ENCODE measurements at places on chromosomes 16 and 17.

- DNase-seq: peak; percentile 64
Measured at GRCh38 chr16:85086347-85087291, 25.7 kb downstream of the CIBAR2 start.

- DNase-seq: no peak
Measured at GRCh38 chr17:40416671-40417070, 1.0 kb downstream of the TOP2A start.

DNA sequence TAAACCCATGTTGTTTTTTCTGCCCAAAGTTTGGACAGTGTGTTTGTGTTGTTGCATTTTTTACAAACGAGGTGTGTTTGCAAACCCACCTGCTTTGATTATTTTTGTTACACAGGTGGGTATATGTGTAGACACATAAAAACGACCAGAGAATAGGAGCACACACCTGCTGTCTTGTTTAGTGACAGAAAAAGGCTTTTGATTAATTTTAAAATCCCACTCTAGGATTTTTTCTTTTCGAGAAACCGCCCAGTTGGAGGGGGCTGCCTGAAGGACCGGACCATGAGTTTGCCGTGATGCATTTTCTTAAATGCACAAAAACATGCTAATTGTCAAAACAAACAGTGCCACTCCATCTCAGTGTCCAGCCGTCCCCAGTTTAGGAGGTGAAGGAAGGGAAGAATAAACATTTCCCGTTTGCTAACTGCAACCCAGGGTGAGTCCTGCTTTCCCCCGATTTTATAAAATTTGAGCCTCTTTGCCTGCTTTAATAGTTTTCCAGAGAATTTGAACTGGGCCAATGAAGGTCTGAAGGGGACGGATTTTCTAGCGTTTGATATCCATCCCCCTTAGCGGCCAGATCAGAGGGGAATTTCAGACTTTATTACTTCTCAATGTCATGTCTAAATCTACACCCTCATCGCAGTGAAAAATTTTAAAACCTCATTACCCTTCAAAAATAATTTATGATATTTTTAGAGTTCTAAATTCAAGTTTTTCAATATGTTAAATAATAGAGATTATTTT lies 3.2 kb downstream of the FOXC2 start:
- DNase-seq: no peak

DNA sequence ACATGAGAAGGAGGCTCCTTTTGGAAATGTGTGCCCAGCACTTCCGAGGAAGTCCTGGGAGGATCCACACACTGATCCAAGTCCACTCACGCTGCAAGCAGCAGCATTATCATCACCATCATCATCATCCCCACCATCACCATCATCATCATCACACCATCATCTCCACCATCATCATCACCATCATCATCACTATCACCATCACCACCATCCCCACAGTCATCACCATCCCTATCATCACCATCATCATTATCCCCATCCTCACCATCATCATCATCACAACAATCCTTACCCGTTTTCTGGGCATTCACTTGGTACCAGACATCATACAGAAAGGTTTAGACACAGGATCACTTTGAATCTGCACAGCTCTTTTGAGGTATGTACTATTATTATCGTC lies 47.8 kb upstream of the ACSF3 start:
- DNase-seq: no peak

DNA sequence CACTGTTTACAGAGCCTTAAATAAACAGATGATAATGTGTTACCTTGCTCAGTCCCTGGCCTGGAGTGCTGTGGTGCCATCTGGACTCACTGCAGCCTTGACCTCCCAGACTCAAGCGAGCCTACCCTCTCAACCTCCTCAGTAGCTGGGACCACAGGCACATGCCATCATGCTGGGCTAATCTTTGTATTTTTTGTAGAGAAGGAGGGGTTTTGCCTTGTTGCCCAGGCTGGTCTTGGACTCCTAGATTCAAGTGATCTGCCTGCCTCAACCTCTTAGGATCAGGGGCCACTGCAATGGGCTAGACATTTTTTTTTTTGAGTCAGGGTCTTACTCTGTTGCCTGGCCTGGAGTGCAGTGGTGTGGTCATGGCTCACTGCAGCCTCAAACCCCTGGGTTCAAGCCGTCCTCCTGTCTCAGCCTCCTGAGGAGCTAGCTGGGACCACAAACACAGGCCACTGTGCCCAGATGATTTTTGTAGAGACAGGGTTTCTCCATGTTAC lies 5.0 kb upstream of the NAGLU start:
- no peak for DNase-seq

- no peak for DNase-seq
Measured at GRCh38 chr17:80937462-80938381, 53.9 kb upstream of the CHMP6 start.

- DNase-seq: no peak
Measured at GRCh38 chr16:87491522-87492290, 1.1 kb downstream of the ZCCHC14 start.

GRCh38 chr16:74264811-74265210 lies 31.8 kb upstream of the PSMD7 start:
- no peak for DNase-seq

GRCh38 chr17:63399316-63399715 lies 46.8 kb downstream of the CYB561 start:
- DNase-seq: no peak

DNA sequence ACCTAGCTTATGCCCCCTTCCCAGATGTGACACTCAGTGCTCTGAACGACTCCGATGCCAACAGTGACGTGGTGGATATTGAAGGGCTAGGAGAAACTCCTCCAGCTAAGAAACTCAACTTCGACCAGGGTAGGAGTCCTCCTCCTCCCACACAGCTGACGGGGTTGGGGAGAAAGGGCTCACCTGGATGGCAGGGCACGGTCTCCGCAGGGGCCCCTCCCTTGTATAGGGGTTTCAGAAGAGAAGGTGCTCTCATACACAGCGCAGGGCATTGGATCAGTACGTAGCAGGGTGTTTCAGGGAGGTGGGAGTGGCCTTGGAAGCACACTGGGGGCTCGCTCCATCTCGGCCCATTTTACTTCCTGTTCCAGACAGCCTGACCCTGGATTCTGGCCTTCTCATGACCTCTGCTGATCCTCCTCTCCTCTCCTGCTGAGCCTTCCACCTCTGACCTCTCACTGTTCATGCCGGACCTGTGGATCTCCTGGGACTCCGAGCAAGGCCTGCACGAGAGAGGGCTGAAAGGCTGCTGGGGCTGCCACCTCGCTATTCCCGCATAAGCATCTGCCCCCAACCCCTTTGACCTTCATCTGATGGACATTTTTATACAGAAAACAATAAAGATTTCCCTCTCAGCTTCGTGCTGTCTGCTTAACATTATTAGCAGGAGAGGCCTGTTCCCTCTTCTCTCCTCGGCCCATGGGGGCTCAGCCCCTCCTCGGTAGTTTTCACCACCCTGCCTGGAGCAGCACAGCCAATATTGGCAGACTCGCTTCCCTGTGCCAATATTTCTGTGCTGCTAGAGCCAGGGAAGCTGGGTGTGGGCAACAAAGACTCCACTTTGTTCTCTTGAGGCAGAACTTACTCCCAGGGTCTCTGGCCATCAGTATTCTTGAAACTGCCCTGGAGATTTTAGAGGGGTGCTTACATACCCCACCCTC lies 4.7 kb downstream of the RNASEK start:
- no peak for DNase-seq

DNA sequence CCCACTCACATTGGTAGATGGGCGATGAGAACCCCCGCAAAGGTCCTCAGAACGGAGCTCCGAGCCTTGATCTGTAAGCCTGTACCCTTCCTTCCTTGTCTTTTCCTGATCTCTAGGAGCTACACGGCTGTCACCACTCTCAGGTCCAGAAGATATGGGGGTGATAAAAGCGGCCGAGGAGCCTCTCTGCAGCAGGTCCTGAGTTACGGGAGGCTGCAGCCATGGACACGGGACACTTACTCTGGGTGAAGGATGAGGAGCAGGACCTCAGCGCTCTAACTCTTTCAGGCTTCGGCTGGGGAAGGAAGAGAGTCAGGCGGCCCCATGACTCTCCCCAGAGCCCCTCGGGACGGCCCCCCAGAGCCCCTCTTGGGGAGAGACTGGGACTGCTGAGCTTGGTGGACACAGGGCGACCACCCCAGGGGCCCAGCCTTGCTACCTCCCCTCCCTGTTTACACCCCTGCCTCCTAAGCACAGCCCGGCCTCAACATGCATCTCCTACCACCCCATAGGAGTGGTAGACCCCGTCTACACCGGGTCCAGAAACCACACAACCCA lies 74.4 kb downstream of the SDK2 start:
- DNase-seq: no peak
